ENCODE measurements at places on chromosomes 5 and 9. TPM values are rescaled to one million over a fixed set of nuclear protein-coding genes. Genes with fewer than 3 reads are reported as not detected.
A peak's percentile ranks its signal among the peaks of the same experiment; 100 is the strongest.

- DNase-seq, result peak; percentile 52
Measured at GRCh38 chr9:36728651-36729520, 156.2 kb downstream of the MELK start.

DNA sequence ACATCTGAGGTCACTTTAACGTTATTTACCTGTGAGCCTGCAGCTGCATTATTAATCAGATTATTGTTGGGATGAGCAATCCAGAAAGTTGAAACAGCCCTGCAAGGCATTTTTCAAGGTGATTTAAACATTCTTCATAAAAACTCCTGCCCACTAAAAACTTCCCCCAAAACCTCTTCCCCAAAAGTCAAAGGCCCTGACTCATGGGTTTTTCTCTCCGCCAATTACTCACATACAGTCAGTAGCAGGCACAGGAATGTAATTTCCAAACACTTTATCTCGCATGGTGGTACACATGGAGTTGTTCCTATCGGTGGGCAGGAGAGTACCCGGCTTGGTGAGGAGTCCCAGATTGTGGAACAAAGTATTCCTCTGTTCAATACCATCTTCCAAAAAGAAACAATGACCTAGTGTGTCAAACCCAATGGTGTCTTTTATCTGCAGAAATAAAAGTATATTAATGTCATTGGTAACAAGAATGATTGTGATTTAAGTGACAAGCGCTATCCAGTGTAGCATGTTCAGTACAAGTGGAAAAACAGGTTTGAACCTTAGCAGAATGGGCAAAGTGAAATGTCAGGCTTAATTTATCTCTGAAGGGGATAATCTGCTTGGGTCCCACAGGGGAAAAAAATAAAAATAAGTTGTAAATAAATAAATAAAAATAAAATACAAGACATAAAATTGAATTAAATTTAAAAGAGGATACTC is 38.3 kb downstream of the CEMIP2 start:
- DNase-seq, result no peak

FOXD4L4 gene
- not detected for total RNA-seq

TRAF1 gene
- 343 TPM for total RNA-seq

DNA sequence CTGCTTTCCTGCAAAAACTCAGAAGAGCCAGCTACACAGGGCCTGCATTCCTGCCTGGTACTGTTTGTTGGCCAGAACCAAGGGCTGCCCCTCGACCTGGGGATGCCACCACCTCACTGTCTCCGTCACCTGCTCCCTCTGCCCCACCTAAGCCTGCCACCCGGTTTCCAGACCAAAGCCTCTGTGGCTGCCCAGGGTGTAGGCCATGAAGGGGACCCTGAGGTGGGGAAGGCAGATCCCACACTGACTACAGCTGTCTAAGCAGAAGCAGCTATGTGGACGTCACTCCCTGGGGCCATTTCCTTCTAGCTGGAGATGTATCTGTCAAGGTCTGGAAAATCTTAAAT is 35.8 kb downstream of the RASGEF1C start:
- DNase-seq, result no peak

DNA sequence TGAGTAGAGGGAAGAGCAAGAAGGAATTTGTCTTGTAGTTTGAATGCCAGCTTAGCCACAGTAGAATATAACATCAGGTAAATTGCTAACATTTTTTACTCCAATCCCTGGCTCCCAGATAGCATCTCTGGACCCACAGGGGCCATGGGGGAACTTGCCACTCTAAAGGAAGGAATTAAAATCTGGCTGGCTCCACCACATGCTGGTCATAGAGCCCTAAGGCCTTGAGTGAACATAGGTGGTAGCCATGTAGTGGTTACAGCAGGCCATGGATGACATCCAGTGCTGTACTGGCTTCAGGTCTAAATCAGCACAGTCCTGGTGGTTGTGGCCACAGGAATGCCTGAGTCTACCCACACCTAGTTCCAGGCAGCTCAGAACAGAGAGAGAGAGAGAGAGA is 109.9 kb upstream of the RGMB start:
- DNase-seq, result no peak

- peak; percentile 82 for DNase-seq
Measured at GRCh38 chr5:175534070-175534932, 55.9 kb downstream of the SFXN1 start.

DNA sequence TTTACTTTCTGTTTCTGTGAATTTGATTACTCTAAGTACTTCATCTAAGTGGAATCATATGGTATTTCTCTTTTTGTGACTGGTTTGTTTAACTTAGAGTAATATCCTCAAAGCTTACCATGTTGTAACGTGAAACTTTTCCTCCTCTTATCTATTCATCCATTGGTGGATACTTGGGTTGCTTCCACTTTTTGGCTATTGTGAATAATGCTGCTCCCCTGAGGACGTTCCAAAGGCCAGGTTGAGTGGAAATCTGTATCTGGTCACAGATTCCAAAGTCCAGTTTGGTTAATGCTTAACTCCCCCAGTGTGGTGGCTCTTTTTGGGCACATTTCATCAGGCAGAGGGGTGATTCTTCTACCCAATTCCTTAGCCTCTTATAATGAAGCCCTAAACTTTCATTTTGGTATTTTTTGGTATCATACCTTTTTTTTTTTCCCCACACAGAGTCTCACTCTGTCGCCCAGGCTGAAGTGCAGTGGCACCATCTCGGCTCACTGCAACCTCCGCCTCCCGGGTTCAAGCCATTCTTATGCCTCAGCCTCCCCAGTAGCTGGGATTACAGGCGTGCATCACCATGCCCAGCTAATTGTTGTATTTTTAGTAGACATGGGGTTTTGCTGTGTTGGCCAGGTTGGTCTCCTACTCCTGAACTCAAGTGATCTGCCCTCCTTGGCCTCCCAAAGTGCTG is 65.4 kb downstream of the CMYA5 start:
- DNase-seq, result no peak

GRCh38 chr9:8599937-8600336 is 800.4 kb upstream of the DMAC1 start:
- no peak for DNase-seq

DNA sequence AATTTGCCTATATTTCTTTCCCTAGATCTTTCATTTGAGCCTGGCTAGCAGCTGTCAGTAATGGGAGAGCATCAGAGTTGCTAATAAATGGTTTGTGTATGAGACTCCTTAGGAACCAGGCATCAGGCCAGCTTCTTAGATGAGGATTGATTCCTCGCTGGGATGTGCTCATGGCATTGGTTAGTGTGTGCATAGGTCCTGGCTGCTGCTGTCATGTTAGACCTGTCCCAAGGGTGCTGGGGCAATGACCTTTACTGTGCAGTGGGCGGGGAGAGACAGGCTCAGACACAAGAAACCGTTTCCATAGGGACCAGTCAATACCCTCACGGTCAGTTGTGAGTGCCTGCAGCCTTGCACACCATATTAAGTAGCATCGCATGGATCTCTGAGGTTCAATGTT is 112.3 kb upstream of the NR3C1 start:
- no peak for DNase-seq

GRCh38 chr5:168944004-168944403 is 356.9 kb downstream of the SLIT3 start:
- no peak for DNase-seq

DNA sequence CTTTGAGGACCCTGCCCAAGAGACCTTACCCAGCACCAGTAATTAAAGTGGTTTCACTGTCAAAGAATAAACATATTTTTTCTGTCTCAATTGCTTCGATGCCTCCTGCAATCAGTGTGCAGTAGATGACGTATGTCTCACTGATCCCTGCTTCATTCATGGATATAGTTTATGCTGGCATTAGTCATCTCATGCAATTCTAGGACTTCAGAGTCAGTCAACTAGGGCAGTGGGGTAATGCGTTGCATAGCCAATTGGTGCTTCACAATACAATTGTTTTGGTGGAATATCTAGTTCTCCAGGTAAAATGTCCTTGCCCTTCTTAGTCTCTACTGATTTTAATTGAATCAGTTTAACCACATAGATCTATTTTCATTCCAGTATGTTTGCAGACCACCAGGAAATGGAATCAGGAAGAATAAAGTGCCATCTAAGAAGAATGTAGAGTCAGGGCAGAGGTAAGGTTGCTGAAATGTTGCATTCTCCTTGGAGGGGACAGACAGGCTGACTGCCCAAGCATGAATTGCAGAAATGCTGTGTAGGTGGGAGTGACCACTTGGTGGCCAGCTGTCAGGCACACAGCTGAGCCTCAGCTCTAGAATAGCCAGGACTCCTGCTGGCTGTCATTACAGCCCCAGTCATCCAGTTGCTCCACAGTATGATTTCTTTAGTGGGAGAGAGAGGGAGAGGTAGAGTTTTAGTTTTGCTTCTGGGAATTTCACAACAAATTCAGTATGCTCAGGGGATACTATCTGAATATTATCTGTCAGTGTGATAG is 73.5 kb upstream of the MEGF10 start:
- DNase-seq, result no peak

DNA sequence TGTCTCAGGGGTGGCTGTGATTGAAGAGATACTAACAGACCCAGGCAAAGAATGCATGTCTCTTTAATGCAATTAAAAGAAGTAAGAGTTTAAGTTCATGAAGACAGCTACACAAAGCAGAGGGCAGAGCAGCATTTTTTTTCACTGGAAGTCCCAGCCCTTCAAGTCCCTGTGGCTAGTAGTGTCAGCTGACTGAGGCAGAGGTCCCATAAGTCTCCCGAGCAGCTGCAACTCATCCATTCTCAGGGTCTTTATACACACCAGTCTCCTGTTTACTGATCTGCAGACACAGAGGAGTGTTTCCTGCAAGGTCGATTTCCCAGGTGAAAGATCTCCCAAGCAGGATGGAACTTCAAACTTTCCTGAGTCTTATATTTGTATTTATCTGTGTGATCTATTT is 169.4 kb upstream of the GLRA1 start:
- DNase-seq, result no peak

DNA sequence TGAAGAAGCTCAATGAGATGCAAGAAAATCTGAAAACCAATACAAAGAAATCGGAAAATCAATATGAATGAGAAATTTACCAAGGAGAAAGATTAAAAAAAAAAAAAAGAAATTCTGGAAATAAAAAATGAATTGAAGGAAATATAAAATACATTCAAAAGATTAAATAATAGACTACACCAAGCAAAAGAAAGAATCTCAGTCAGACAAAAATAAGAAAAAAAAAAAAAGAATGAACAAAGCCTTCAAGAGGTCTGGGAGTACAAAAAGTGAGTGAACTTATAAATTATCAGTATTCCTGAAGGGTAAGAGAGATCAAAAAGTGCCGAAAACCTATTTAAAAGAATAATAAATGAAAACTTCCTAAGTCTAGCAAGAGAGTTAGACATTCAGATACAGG is 14.9 kb downstream of the CPLANE1 start:
- no peak for DNase-seq

C5orf58 gene
- total RNA-seq, result not detected

KCNMB1 gene
- not detected for total RNA-seq

GRCh38 chr5:180491496-180491895 is 2.7 kb upstream of the CNOT6 start:
- DNase-seq, result no peak

C1QTNF3 gene
- 0.58 TPM for total RNA-seq

MYOT gene
- total RNA-seq, result not detected

- no peak for DNase-seq
Measured at GRCh38 chr5:112010475-112010874, 253.5 kb upstream of the NREP start.

PELO gene
- total RNA-seq, result 21.2 TPM

UGT3A2 gene
- total RNA-seq, result not detected

- no peak for DNase-seq
Measured at GRCh38 chr9:6024035-6024554, 8.7 kb upstream of the RANBP6 start.

DNA sequence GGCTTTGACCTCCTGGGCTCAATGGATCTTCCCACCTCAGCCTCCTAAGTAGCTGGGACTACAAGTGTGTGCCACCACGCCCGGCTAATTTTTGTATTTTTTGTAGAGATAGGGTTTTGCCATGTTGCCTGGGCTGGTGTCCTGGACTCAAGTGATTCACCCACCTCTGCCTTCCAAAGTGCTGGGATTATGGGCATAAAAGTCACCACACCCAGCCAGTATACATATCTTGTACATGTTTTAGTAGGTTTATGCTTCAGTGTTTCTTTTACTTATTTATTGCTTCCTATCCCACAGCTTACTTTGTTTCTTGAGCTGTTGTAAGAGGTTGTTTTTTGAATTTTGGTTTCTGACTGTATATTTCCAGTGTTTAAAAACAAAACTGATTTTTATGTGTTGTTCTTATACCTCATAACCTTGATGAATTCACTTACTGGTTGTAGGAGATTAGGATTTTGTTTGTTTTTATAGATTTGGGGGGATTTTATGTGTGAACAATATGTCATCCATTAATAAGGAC is 12.9 kb downstream of the FBXW5 start:
- no peak for DNase-seq

FAM170A gene
- total RNA-seq, result not detected
